ENCODE measurements at places on chromosomes 13 and 19.

DNA sequence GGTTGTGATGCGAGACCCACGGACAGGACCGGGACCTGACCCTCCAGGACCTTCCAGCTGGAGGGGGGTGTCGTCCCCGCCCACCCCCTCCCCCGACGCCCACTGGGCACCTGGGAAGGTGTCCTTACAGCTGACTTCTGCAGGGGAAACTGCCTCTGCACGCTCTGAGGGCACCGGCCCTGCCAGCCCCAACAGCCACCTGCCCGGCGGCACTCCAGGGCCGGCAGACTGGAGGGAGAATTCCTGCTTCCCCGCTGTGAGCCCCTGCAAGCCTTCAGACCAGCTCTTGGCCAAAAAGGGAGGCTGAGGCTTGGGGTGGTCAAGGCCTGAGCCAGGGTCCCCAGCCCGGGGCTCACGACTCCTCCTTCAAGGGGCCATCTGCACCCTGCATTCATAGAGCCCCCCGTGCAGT is 1.2 kb downstream of the CNN2 start:
- no peak for DNase-seq

DNA sequence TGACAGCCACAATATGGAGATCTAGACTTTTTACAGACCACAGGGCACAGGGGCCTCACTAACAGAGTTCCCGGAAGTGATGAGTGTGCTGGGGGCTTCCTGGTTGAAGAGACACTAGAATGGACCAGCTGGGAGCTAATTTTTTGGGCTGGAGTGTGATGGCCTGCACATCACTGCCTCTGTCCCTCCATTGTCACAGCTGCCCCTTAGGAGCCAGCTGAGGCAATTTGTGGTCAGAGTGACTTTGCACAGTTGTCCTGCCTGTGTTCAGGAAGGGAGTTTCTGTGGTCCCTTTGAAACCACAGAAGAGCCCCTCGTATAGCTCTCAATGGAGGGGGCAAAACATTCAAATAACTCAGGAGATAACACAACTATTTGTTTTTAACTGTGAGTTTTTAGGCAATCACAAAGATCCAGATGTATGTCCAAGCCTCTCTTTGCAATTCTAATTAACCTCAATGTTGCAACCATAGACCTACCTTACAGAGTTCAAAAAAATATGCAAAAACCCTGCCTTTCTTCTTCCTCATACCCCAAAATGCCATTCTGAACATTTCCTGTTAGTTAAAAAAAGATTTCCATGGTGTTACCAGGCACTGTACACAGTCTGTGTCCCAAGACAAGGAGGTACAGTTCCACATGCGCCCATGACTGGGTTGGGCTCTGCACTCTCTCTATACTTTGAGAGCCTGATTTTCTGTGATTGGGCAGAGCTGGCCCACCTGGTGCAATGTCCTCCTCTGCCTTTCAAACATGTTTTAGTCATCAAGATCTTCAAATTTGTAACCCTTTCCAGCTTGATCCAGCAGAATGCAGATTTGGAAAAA is 2.4 kb downstream of the ALOX5AP start:
- no peak for DNase-seq

DNA sequence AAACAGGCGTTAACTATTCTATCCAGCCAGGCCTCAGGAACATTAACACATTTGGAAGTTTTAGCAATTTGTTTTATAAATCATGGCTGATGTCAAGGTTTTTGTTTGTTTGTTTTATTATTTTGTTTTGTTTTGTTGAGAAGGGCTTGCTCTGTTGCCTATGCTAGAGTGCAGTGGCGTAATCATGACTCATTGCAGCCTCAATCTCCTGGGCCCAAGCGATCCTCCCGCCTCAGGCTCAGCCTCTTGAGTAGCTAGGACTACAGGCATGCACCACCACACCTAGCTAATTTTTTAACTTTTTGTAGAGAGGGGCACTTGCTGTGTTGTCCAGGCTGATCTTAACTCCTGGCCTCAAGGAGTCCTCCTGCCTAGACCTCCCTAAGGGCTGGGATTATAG is 28.3 kb downstream of the NUP58 start:
- DNase-seq: no peak

GRCh38 chr19:4567584-4568071 is 8.1 kb upstream of the SEMA6B start:
- DNase-seq: peak; percentile 42

DNA sequence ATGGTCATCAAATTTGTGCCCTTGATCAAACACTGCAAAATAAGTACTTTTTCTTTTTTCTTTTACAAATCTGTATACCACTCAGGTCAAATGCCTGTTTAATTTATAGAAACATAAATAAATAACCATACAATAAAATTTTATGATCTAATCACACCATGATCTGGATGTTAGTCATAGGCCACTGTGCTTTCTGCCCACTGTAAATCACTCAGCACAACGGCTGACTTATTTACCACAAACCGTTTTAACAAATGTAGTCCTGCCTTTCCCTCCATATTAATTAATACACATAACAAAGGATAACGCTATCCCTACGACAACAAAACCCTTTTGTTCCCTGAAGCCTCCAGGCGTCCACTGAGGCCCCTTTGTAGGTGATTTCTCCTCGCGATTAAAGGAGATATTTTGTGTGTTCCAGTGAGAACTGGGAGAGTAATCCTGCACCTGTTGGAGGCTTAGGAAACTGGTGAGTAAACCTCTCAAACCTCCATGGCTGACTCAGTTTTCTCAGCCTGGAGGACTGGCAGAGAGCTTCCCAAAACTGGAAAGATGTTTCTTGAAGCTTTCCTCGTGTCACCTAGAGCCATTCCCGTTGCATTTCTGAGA is 477.1 kb upstream of the SGCG start:
- DNase-seq: no peak

GRCh38 chr19:14401468-14402195 is 17.5 kb downstream of the DDX39A start:
- no peak for DNase-seq

- no peak for DNase-seq
These were observed 72.1 kb downstream of the HSPH1 start for GRCh38 chr13:31089649-31090048.

DNA sequence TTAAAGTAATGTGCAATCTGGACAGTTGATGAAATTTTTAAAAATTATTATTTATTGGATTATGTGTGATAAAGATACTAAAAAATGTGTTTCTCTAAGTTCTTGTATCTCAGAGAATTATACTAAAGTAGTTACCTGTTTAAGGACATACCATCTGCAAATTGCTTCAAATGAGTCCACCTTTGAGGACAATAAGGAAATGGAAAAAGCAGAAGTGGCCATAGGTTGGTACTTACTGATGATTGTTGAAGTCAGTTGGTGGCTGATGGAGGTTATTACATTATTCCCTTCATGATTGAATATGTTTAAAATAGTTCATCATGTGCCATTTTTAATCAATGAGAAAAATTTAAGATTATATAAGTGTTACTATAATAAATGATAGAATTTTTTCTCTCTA is 367.0 kb downstream of the MYO16 start:
- DNase-seq: no peak

GRCh38 chr13:34964558-34964957 is 22.5 kb downstream of the NBEA start:
- no peak for DNase-seq

GRCh38 chr13:52999093-52999696 is 29.4 kb upstream of the OLFM4 start:
- DNase-seq: no peak

DNA sequence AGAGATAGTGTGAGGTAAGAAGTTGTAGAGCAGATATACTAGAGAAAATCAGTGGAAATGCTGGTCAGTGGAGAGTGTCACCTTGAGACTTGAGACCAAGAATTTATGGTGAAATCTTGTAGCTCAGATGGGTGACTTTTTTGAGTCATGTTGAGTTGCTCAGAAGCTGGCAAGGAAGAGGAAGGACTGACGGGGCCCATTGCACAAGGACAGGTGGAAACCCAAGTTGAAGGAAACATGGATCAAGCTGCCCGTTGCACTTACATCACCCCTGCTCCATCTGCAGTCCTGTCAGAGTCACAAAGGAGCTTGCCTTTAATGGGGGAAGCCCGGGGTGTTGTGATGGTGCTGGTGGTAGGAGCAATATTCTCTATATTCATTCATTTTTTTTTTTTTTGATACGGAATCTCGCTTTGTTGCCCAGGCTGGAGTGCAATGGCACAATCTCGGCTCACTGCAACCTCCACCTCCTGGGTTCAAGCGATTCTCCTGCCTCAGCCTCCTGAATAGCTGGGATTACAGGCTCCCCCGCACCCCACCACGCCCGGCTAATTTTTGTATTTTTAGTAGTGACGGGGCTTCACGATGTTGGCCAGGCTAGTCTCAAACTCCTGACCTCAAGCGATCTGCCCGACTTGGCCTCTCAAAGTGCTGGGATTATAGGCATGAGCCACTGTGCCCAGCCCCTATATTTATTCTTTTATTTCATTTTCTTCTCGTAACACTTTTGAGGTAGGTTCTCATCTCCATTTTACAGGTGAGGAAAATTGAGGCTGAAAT is 27.4 kb downstream of the UBAC2 start:
- no peak for DNase-seq

- DNase-seq: no peak
These were observed 41.6 kb downstream of the COL4A1 start for GRCh38 chr13:110265341-110265681.

DNA sequence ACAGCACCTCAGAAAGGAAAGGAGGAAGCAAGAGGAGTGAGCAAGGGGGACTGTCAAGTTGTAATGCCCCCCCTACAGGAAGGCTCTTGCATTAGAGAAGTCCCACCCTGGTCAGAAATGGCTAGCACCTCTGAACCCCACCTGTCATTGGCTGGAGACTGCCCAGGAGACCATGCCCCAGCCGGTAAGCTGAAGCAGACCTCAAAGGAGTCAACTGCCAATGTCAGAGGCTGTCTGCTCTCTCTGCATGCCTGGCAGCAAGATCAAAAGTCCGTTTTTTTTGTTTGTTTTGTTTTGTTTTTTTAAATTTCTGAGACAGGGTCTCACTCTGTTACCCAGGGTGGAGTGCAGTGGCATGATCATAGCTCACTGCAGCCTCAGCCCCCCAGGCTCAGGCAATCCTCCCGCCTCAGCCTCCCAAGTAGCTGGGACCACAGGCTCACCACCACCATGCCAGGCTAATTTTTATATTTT is 8.1 kb upstream of the BCL3 start:
- no peak for DNase-seq

GRCh38 chr19:6744381-6745301 is 5.2 kb downstream of the TRIP10 start:
- no peak for DNase-seq

- DNase-seq: no peak
These were observed 30.3 kb downstream of the SHISA2 start for GRCh38 chr13:26021516-26021915.

- DNase-seq: no peak
These were observed 111.0 kb downstream of the FNDC3A start for GRCh38 chr13:49086722-49087121.

DNA sequence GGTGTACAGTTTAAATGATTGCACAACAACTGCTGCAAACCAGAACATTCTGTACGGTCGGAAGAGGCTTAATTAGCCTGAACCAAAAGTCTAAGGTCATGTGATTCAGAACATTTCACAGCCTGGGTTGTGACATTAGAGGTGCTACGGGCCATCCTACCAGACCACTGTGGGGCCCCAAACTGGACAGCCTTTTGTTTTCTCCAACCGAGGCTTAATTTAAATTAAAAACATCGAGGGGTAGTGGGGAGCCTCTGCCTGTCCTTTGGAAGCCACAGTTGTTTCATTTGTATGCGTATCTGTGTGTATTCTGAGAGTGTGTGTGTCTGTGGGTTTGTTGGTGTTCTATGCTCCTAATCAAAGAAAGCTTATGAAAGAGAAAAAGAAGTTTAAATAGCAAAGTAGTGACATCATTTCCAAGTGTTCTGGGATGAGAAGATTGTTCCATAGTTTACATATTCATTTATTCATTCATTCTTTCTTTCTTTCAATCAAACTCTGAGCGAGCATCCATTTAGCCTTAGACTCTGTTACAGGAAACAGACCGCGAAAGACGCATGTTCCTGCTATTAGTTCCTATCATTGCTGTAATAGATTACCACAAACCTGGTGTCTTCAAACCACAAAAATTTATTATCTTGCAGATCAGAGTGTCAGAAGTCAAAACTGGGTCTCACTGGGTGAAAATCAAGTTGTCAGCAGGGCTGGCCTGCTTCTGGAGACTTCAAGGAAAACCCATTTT is 444.8 kb downstream of the FOXO1 start:
- peak; percentile 30 for DNase-seq

DNA sequence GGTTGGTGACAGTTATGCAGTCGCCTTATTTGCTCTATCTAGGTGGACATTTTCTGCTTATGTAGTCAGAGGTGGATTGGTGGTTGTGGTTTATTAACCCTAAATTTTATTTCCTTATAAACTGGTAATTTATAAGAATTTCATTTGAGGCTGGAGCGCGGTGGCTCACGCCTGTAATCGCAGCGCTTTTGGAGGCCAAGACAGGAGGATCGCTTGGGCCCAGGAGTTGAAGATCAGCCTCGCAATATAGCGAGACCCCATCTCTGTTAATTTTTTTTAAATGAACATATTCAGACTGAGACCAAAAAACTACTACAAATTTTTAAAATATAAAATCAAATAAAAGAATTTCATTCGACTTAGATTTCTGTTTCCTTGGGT is 810 bp downstream of the ZNF627 start:
- DNase-seq: no peak

DNA sequence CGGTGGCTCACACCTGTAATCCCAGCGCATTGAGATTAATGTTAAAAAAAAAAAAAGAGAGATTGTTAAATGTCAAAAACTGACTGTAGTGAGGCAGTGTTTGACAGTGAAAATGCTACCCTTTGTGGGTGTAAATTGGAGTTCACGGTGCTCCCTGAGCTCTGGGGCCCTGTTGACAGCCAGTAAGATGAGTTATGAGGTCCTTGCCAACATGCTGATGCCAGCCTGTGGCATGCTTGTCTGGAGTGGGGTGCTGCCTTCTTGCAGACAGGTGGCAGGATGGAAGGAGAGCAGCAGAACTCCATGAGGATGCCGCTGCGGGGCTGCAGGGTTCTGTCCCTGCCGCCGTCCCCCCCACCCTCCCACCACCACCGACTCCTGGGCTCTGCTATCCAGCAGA is 25.9 kb downstream of the PRAM1 start:
- DNase-seq: no peak

DNA sequence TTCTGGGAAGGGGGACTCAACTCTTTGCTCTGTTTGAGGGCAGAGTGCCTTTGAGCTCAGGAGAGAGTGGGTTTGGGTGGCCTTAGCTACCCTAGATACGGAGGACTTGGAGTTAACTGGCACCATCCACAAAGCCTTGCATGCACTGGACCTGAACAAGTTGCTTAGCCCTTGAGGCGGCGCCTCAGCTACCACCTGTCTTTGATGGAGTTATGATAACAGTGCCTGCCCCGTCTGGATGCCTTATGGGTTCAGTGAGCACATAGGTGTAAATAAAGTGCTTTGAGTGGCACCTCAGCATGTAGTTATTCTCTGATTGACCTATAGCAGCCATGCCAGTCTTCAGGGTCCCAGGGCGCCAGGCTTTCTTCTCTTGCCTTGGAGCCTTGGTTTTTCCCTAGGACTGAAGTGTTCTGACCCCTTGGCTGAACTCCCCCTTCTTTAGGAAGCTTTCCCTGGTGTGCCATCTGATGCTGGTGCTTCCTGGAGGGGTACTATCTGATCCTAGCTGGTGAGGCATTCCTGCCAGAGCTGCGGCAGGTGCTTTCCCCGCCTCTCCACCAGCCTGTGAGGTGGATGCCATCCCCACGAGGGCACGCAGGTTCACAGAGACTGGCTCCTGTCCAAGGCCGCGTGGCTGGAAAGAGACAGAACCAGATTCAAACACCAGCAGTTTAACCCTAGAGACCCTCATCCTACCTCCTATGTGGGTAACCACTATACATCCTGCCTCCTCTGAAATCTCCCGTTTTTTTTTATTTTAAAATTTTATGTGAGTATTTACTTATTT is 5.8 kb downstream of the BCKDHA start:
- DNase-seq: no peak

GRCh38 chr19:46288896-46289588 is 7.8 kb upstream of the HIF3A start:
- peak; percentile 8 for DNase-seq
